ENCODE measurements at places on chromosomes 12 and 14.

- DNase-seq, result no peak
These were observed 222.1 kb downstream of the C12orf50 start for GRCh38 chr12:87807086-87807485.

DNA sequence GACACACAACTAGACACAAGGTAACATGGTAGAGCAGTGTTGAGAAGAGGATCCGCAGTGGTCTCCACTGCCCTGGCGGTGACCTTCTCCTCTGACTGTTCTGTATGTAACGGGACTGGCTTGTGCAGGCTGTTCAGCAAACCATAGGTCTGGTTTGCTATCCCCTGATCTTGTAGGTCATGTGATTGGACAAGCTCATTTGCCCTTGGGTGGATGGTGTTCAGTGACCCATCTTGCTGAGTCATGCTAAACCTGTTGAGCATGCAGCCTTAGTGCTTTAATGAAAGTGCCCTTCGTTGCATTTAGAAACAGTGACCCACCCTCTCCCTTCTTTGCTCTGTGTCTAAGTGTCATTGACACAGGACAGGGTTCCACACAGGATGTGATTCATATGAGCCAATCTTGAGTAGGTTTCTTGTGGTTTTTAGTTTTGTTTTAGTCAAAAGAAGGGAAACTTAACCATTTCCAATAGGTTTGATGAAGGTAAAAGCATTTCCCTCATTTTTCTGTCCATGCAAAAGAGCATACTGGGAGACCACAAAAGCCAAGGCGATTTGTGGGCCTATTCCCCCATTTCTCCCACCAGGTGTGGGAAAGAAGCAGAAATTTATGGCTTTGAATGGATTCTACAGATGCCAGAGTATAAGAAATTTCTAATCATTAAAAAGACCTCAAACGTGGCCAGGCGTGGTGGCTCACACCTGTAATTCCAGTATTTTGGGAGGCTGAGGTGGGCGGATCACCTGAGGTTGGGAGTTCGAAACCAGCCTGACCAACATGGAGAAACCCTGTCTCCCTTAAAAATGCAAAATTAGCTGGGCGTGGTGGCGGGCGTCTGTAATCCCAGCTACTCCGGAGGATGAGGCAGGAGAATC, 32.6 kb upstream of the HIF1A start:
- peak; percentile 48 for DNase-seq

- DNase-seq, result peak; percentile 47
These were observed 479 bp downstream of the KDM5A start for GRCh38 chr12:388541-389141.

GRCh38 chr14:106141242-106142220, 615.1 kb downstream of the TMEM121 start:
- DNase-seq, result no peak

- no peak for DNase-seq
These were observed 166.3 kb upstream of the RTL1 start for GRCh38 chr14:101069666-101070362.

- no peak for DNase-seq
These were observed 51.1 kb upstream of the VRK1 start for GRCh38 chr14:96746101-96746500.

GRCh38 chr14:53380867-53381225, 227.7 kb upstream of the DDHD1 start:
- DNase-seq, result no peak

- DNase-seq, result no peak
These were observed 26.9 kb downstream of the MOK start for GRCh38 chr14:102277874-102278630.

GRCh38 chr12:116920939-116921338, 10.2 kb downstream of the FBXW8 start:
- no peak for DNase-seq

Measured in astrocyte of the hippocampus (primary cell).